ENCODE measurements at places on chromosomes 11 and 22.

DNA sequence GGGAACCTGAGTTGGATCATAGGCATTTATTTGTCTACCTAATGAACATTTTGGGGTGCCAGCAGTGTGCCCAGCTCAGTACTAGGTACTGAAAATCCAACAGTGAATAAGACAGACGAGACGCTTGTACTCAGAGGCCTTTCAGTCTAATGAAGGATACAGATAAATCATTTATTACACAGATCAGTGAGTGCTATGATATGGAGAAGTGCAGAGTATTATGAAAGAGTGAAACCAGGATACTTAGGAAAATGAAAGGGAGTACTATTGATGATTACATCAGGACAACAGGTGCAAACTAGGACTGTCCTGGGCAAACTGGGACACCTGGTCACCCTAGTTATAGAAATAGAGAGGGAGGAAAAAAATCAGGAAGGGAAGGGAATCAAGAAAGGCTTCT lies 207.5 kb upstream of the NCAM1 start:
- no peak for DNase-seq

GRCh38 chr11:118612378-118612777 lies 5.0 kb downstream of the PHLDB1 start:
- DNase-seq = peak; percentile 77

DNA sequence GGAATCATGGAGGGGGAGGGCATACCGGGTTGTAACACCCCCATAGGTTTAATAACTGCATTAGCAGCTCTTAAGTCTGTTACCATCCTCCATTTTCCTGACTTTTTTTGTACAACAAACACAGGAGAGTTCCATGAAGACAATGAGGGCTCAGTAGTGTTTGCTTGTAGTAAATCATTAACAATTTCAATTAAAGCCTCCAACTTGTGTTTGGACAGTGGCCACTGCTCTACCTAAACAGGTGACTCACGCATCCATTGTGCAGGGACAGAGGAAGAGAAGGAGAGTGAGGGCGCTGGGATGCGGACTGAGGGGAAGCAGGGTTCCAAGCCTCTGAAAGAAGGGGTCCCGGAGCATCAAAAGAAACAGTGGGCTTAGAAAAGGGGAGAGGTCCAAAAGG lies 21.3 kb upstream of the MTNR1B start:
- no peak for DNase-seq

DNA sequence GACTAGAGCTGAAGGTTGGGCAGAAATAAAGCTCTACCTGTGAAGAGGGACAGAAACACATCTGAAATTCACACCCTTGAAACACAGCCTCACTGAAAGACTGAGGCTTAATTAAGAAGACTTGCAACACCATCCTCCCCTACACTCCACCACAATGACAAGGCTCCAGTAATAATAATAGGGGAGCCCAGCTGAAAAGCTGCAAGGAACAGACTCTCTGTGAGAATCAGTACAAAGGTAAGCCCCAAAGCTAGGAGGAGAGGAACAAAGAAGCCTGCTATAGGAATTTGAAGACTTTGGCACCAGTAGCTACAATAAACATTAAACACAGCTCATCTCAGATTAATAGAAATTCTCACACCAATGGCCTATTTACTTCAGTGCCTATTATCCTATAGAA lies 176.9 kb downstream of the FAT3 start:
- DNase-seq = no peak

- DNase-seq = no peak
Measured at GRCh38 chr11:133955081-133955891, 1.5 kb downstream of the IGSF9B start.

- peak; percentile 67 for DNase-seq
Measured at GRCh38 chr11:67633758-67634365, 4.1 kb upstream of the NUDT8 start.

DNA sequence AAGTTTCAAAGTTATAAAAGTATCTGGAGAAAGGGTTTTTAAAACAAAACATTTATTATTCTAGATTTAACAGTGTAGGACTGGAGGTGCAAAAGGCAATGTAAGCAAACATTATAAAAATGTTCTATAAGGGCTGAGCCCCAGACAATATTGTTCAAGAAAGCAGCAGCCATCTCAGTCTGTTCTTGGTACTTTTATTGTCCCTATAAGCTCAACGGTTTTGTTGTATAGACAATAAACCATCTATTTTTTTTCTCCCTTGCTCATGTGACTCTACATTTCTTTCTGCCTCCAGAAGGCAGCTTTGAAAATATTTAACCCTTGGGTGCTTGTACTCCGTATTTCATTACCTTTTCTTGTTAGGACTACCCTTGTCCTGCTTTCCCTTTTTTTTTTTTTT lies 25.2 kb upstream of the NXPE2 start:
- no peak for DNase-seq

- no peak for DNase-seq
Measured at GRCh38 chr11:95728094-95728493, 61.5 kb downstream of the FAM76B start.
